ENCODE measurements at places on chromosomes 5 and 9.
A peak's percentile ranks its signal among the peaks of the same experiment; 100 is the strongest.

DNA sequence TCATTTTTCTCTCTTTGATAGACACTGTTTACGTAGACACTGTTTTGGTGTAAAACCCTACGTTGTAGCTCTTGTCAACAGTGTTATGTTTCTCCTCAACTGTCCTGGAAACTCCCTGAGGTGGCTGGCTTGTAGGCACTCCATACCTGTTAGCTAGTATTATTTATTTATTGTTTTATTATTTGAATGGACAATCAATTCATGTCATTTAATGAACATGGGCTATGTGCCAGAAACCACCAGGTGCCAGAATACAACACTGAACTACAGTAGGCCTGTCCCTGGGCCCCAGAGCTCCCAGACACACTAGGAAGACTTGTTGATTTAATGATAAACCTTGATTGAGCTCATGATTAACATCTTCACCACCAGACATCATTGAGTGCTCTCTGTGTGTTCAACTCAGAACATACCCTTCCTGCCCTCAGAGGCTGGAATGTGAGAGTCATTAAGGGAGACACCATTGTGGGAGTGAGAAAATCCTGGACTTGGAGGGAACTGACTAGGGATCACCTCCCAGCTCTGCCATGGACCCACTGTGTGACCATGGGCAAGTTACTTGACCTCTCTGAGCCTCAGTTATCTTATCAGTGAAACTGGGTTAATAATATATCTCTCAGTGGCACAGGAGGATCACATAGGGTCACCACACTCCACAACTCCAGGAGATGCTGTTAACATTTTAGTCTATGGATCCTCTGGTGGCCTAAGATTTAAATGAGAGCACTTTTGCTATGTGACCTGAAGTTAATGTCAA lies 19.2 kb downstream of the IRF1 start:
- DNase-seq, result no peak

- DNase-seq, result no peak
Observed at GRCh38 chr5:115948091-115948534, 14.2 kb upstream of the LVRN start.

GRCh38 chr9:122609804-122610203 lies 4.7 kb upstream of the OR1Q1 start:
- DNase-seq, result no peak

GRCh38 chr9:3508521-3509291 lies 17.1 kb downstream of the RFX3 start:
- DNase-seq, result peak; percentile 30

DNA sequence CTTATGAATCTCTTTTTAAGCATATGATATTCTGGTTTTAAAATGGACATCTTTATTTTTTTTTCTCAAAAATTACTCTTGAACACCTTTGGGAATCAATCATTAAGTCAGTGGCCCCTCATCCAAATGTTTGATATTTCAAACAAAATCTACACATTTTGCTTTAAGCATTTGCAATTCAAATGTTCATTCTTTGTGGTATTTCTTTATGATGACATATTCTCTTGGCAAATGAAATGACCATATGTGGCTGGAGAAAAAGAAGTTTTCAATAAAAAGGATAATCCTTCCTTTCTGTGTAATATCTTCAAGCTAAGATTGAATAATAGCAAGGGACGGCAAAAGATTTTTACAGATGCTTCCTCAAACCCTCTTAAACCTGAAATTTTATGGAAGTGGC lies 420.8 kb downstream of the MTRR start:
- no peak for DNase-seq

DNA sequence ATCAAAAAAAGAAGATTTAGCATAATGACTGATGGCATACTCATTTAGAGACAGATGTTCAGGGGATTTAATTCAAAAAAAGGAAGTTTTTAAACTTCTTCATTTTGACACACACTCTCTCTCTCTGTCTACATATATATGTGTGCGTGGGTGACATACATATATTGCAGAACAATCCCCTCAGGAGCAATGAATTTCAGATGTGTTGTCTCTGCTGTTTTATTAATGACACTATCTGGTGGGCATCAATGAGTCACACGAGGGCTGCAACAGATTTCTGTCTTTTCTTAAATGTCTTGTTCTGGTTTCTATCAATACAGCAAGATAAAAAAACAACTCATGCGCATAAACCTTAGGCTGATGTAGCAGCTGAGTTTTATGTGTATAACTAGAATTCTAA lies 123.5 kb upstream of the SLCO6A1 start:
- DNase-seq, result no peak

- no peak for DNase-seq
Observed at GRCh38 chr9:101027236-101027635, 1.3 kb upstream of the PLPPR1 start.

GRCh38 chr5:127492854-127493738 lies 24.3 kb upstream of the PRRC1 start:
- peak; percentile 68 for DNase-seq

- DNase-seq, result no peak
Observed at GRCh38 chr5:66945389-66946349, 250.9 kb downstream of the CD180 start.

- DNase-seq, result no peak
Observed at GRCh38 chr5:138569782-138570181, 5.4 kb downstream of the HSPA9 start.

DNA sequence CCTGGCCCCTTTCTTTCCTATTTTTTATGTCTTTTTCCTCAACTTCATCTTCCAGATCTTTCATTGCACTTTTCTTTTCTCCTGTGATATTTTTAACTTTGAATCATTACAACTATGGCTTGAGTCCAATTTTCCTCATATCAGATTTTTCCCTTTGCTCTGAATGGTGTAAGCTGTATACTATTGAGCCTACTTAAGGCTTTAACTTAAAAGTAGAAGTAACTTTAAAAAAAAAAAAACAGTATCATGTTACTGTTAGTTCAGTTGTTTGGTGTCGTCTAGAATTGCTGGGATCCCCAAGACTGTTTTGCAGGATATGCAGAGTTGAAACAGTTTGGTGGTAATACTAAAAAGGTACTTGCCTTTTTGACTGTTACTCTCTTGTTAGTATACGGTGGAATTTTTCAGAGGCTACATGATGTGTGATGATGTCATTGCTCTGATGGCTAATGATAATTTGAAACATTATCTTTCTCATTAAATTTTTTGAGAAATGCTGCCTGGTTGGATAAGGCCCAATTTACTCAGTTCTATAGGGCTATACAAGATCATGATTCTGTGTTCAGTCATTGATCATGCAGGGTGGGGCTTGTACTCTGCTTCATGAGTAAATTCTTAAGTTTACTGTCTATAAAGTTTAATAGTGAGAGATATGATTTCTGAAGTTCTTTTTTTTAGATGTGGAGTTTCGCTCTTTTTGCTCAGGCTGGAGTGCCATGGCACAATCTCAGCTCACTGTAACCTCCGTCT lies 8.8 kb downstream of the NAA35 start:
- no peak for DNase-seq

DNA sequence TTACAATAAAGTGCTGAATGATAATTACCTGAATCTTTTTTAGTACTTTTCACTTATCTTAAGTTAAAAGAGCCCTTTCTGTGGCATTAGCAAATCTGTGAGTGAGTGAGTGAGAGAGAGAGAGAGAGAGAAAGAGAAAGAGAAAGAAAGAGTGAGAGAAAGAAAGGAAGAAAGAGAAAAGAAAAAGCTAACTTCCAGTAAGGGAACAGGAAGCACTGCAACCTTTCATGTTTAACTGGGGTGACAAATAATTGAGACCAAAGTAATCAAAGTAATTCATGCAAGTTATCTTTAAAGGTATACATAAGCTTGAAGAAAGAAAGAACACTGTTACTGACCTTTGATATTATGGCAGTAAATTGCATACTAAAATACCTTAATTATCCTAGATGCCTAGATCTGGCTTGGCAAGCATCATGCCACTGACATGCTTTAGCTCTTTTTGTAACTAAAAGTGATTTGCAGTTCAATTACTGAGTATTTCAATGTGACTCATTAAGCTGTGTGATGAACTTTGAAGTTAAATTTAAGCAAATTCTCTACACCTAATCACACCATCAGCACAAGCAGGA lies 21.7 kb downstream of the FEM1C start:
- no peak for DNase-seq

DNA sequence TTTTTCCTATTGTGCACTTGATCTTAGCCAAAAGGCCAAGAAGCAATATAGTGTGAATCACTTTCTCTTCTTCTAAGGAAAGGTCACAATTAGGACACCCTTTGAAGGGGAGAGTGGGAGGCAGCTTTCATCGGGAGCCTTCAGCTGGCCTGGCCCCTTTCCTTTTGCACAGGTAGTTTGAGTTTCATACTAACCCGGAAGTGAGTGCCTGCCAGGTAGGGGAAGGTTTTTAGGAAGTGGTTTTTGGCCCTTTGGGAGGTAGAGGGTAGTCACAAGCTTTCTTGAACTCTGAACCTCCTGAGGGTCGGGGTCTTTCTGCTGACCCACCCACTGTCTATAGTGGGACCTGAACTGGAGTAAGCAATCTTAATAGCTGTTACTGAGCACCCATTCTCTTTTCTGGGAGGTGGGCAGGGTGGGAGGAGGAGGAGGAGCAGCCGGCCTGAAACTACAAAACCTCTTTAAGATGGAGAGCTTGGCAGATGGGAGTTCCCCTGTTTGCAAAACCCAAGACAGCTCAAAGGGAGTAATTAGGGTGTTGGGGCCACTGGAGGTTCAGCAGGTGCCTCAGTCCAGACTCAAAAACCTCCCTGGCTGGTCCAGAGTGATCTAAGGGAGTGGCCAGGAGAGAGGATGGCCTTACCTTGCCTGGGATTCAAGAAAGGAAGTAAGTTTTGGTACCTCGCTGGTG lies 6.0 kb downstream of the LARP1 start:
- peak; percentile 77 for DNase-seq

- no peak for DNase-seq
Observed at GRCh38 chr5:112637343-112637742, 100.3 kb upstream of the APC start.

- DNase-seq, result no peak
Observed at GRCh38 chr5:179794575-179794974, 789 bp downstream of the LTC4S start.

GRCh38 chr5:127064253-127064840 lies 9.0 kb downstream of the C5orf63 start:
- no peak for DNase-seq

- DNase-seq, result no peak
Observed at GRCh38 chr9:125763394-125763801, 16.2 kb downstream of the PBX3 start.

DNA sequence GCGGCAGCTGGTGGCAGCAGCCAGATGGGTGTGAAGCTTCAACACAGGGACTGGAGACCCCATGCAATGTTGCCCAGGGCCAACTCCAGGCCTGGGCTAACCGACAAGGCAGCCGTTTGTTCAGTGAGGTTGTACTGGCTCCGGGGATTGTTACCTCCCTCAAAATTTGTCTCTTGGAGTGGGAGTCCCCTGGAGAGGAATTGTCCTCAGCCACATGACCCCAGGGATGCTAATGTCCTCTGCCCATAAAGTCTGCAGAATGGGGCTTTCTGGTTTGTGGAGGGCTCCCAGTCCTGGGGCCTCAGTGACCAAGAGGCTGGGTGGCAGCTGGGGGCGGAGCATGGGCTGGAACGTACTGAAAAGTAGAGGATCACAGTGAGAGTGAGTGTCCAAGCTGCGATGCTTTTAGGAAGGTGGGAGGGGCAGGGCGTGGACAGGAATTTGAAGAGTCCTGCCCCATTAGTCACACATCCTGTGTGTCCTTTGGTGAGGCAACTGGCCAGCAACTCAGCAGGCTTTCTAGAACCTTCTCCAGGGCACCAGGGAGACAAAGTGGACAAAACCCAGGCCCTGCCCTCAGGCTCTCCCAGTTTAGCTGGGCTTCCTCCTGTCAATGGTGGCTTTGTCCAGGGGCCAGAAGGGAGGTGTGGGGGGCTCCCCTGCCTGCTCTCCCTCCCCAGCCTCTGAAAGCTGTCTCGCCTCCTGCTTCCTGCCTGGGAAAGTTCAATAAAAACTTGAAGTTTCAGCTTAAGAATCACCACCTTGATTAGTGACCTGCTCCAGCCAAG lies 114.0 kb downstream of the NSG2 start:
- DNase-seq, result no peak

DNA sequence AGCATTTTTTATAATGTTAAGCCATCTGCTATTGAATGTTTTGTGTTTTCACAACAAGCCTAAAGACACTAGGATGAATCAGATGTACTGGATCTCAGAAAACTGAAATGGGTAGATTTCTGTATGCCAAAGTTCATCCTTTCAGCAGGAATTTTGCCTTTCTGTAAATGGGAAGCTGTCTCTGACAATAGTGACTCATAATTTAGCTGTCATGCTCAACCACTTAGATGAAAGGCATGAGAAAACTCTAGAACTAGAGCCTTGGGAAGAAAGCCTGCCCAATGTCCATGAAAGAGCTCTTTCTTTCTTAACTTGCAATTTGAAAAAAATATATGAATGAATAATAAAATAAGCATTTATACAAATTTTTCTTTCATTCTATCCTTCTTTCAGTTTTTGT lies 616.0 kb upstream of the EDIL3 start:
- DNase-seq, result no peak

DNA sequence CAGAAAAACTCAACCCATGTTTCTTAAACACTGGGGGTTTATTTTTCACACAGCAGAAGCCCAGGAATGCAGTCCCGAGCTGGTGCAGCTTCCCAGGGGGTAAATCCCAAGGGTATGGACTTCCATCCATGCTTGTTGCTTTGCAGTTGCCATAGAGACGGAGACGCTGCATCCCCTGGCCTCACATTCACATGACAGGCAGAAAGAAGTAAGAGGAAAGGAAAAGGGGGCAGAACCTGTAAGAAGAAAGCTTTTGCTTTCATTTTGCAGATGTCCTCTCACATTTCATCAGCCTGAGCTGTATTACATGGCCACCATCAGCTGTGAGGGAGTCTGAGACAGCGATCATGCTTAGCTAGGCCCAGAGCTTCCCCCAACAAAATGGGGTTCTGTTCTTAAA lies 321.0 kb downstream of the AGTPBP1 start:
- DNase-seq, result no peak

- DNase-seq, result no peak
Observed at GRCh38 chr5:149433524-149434131, 54.5 kb upstream of the IL17B start.

GRCh38 chr5:127011961-127012644 lies 18.3 kb downstream of the MARCHF3 start:
- DNase-seq, result no peak

GRCh38 chr5:115291397-115291796 lies 5.1 kb downstream of the CCDC112 start:
- DNase-seq, result no peak

GRCh38 chr9:77945798-77946197 lies 85.8 kb downstream of the GNAQ start:
- DNase-seq, result no peak

Data from B cell (primary cell).